ENCODE measurements at places on chromosomes 5 and 9.

GRCh38 chr5:78799266-78800017 lies 150.9 kb upstream of the LHFPL2 start:
- DNase-seq, result no peak

GRCh38 chr5:176427971-176428370 lies 11.6 kb upstream of the CLTB start:
- DNase-seq, result no peak

- DNase-seq, result no peak
Measured at GRCh38 chr5:89584339-89584956, 701.5 kb upstream of the MEF2C start.

GRCh38 chr9:16221822-16222547 lies 648.5 kb downstream of the BNC2 start:
- no peak for DNase-seq

- DNase-seq, result no peak
Measured at GRCh38 chr5:81895307-81895706, 76.5 kb upstream of the ATG10 start.

- DNase-seq, result no peak
Measured at GRCh38 chr5:7246287-7246686, 149.7 kb upstream of the ADCY2 start.

GRCh38 chr9:71506821-71507220 lies 261.5 kb downstream of the CEMIP2 start:
- DNase-seq, result no peak

GRCh38 chr5:68369457-68370125 lies 154.0 kb downstream of the PIK3R1 start:
- peak; percentile 7 for DNase-seq
